ENCODE measurements at places on chromosomes 6 and 20. TPM values are rescaled to one million over a fixed set of nuclear protein-coding genes. Genes with fewer than 3 reads are reported as not detected.
A peak's percentile ranks its signal among the peaks of the same experiment; 100 is the strongest.

Gene MEP1A
- not detected for total RNA-seq

Gene ZSCAN23
- total RNA-seq: 4.7 TPM

Gene CLPSL1
- total RNA-seq: not detected

Gene ITPR3
- 109 TPM for total RNA-seq

Gene HLA-DQA1
- total RNA-seq: not detected

Gene KDM1B
- total RNA-seq: 21.2 TPM

Gene SLC9A8
- 16.5 TPM for total RNA-seq

DNA sequence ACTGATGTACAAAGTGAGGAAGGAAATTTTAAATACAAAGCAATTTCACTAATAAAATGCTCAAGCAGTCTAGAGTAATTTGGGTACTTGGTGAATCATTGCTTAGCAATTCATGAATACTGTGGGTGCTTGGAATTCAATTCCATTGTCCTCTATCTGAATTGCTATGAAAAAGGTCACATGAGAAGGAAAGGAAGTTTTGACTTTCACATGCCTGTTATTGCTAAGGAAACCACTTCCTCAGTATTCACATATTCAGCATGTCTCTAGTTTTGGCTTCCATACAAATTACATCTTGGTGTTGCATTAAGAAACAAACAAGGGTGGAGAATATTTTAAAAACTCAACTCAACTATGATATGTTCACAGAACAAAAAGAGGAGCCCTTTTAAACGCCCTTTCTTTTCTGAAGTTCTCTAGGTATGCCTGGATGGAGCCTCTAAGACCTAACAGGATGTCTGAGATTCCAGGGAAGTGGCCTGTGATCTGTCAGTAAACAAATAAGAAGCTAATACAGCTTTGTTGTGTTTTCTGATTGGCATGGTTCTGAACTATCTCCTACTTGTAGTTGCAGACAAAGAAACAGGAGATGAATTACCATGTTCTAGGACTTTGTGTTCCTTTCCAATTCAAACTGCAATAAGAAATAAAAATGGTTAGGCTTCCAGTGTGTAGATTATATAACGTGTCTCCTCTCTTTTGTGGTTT, 190.4 kb downstream of the OGFRL1 start:
- DNase-seq: peak; percentile 73
- no peak overlapping the region for H3K4me3 ChIP-seq
- H3K27ac ChIP-seq: peak overlapping the region; percentile 59
- H3K27me3 ChIP-seq: no peaks in the 10 kb centered on the region
- no peaks in the 10 kb centered on the region for H3K36me3 ChIP-seq
- peaks cover 20% of the 10 kb centered on the region for H3K4me1 ChIP-seq

DNA sequence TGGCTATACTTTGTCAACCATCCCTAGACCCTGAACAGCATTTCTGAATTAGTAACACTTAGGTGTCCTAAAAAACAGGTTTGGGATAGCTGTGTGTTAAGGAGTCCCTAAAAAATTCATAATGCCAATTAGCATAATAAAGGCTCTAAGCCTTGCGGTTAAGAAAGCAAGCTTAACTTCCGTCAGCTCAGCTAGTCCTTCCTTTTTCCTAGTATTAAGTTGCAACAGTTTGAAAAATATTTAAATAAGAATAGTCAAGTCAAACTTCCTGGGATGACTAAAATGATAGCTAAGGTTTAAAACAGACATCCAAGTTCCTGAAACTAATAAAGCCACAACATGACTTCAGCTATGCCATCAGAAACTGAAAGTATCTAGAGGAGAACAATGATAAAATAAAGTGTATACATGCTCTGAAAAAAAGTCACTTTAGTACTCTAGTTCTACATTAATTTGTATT, 3.5 kb downstream of the AKIRIN2 start:
- peaks cover 17% of the 10 kb centered on the region for H3K4me1 ChIP-seq
- no peak for DNase-seq
- H3K4me3 ChIP-seq: peak overlapping the region; percentile 83
- peaks cover 23% of the 10 kb centered on the region for H3K36me3 ChIP-seq
- peak overlapping the region; percentile 33 for H3K27ac ChIP-seq
- no peaks in the 10 kb centered on the region for H3K27me3 ChIP-seq

GRCh38 chr6:130417951-130418350, 52.1 kb downstream of the TMEM200A start:
- H3K4me3 ChIP-seq: no peak overlapping the region
- DNase-seq: peak; percentile 16
- peaks cover 7% of the 10 kb centered on the region for H3K4me1 ChIP-seq
- H3K27me3 ChIP-seq: peaks cover 9% of the 10 kb centered on the region

DNA sequence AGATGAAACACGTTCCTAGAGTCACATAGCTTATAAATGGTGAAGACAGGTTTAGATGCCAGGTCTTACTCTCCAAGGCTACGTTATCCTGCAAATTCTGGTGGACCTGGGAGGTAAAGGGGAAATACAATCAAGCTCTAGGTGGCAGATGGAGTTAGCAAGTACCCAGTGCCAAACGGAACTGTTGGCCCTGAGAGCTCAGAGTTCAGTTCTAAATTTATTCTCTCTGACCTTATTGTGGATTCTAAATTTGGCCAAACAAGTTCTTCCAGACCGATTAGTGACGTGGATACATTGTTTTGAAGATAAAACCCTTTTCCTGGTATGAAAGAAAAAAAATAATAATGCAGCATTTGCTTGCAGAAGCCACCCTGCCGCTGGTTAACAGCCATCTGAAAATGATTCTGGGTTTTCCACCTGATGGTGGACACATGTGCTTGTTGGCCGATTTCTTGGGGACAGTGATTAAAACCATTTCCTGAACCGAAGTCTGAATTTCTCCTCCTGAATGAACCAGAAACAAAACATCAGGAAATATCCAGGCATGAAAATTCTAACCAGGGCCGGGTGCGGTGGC, 32.5 kb downstream of the RIPOR3 start:
- peaks cover 21% of the 10 kb centered on the region for H3K4me1 ChIP-seq
- no peak overlapping the region for H3K4me3 ChIP-seq

DNA sequence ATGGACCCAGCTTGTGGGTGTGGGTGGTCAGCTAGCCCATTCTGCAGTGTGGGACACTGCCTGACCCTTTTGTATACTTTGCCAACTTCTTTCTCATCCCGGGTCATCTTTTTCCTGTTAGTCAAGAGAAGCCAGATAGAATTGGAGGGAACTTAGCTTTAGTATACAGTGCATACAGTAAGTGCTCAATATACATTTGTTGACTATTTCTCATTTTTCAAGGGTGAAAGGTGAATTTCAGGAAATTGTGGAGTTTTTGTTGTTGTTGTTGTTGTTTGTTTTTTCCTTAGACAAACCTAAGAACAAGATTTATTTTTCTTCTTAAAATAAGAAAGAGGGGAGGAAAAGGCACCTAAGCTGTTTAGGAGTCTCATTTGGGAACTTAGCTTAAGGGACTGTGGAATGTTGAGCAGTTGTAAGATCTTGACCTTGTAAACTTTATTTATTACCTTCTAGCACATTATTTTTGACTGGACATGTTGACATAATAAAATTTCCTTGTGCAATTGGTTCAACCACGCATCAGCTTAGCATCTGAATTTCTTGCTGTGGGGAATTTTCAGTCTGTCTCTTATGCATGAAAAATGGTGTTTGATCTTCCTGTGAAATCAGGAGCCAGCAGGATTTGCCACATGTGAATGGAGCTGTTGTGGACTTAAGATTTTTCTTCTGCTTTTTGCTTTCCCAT, 113.6 kb downstream of the ARID1B start:
- no peaks in the 10 kb centered on the region for H3K27me3 ChIP-seq
- no peak for DNase-seq
- H3K27ac ChIP-seq: no peak overlapping the region

- DNase-seq: no peak
- H3K27me3 ChIP-seq: no peaks in the 10 kb centered on the region
- H3K36me3 ChIP-seq: peaks cover 12% of the 10 kb centered on the region
- H3K27ac ChIP-seq: peak overlapping the region; percentile 95
Observed at GRCh38 chr20:5864428-5864827, 85.9 kb downstream of the TRMT6 start.

GRCh38 chr20:23782366-23782983, 31.7 kb upstream of the CST1 start:
- H3K27ac ChIP-seq: no peak overlapping the region
- no peaks in the 10 kb centered on the region for H3K36me3 ChIP-seq
- peak; percentile 1 for DNase-seq
- H3K4me3 ChIP-seq: no peak overlapping the region

DNA sequence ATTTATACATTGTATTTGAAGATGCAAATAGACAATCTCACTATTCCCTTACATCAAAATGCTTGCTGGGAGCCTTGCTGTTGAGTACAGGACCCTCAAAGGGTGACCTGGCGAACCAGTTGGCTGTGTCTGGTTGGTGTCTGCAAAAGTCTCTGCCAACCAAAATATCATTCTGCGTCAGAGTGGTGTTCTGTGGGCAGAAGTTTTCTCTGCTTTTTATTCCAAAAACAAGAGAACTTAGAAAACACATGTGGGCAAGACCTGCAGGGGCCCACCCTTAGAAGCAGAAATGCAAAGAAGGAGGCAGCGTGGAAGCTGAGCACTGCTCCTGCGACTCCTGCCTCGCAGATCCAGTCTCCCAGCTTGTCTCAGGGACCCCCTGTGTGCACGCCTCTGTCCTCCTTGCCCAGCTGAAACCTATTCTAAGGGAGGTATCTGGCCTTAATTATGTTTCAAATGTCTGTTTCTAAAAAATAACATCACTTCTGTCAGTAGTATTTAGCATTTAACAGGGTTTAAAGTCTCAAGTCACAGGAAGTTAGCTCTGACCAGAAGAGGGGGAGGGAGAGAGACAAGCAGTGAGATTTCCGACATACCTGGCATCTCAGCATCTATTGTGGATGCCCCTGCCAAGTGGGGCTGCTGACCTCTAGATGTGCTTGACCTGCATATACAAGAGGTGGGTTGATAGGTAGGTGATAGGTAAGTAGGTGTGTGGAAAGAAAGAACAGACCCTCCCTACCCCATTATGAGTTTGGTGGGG, 101.3 kb downstream of the SASH1 start:
- DNase-seq: no peak
- H3K4me1 ChIP-seq: peaks cover 27% of the 10 kb centered on the region
- no peak overlapping the region for H3K27ac ChIP-seq
- H3K36me3 ChIP-seq: peaks cover 7% of the 10 kb centered on the region
- H3K4me3 ChIP-seq: no peak overlapping the region
- H3K27me3 ChIP-seq: no peaks in the 10 kb centered on the region

GRCh38 chr6:75735491-75736186, 13.4 kb upstream of the MYO6 start:
- H3K27ac ChIP-seq: no peak overlapping the region
- no peak overlapping the region for H3K4me3 ChIP-seq
- no peaks in the 10 kb centered on the region for H3K4me1 ChIP-seq
- no peaks in the 10 kb centered on the region for H3K27me3 ChIP-seq

DNA sequence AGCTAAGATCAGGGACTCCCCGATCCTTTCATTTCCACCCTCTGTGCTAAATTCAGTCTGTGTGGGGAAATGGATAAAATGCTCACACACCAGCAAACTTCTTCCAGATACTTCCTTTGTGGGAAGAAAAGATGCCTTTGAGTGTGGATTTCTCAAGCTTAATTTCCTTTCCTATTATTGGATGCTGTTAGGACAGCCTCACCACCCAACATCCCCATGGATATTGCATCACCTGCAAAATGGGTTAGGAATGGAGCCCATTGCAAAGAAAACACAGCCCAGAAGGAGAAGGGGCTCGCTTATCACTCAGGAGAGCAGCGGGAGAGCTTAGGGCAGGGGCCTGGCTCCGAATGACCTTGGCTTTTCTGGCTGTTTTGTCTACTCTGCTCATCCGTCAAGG, 272.2 kb downstream of the CDC5L start:
- H3K4me1 ChIP-seq: peaks cover 27% of the 10 kb centered on the region
- no peaks in the 10 kb centered on the region for H3K27me3 ChIP-seq
- H3K36me3 ChIP-seq: peaks cover 6% of the 10 kb centered on the region
- H3K27ac ChIP-seq: no peak overlapping the region
- DNase-seq: no peak
- no peak overlapping the region for H3K4me3 ChIP-seq

- H3K4me3 ChIP-seq: no peak overlapping the region
- no peak overlapping the region for H3K27ac ChIP-seq
- no peaks in the 10 kb centered on the region for H3K36me3 ChIP-seq
- no peaks in the 10 kb centered on the region for H3K27me3 ChIP-seq
- peak; percentile 52 for DNase-seq
Observed at GRCh38 chr6:34947561-34947960, 58.5 kb downstream of the ANKS1A start.

DNA sequence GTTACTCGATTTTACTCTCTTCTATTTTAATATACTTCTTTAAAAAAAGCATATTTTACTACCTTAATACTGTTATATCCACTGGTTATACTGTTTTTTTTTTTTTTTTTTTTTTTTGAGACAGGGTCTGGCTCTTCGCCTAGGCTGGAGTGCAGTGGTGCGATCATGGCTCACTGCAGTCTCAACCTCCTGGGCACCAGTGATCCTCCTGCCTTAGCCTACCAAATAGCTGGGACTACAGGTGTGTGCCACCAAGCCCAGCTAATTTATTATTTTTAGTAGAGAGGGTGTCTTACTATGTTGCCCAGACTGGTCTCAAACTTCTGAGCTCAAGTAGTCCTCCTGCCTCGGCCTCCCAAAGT, 170.7 kb downstream of the DOK5 start:
- peaks cover 20% of the 10 kb centered on the region for H3K27me3 ChIP-seq
- no peaks in the 10 kb centered on the region for H3K4me1 ChIP-seq
- H3K4me3 ChIP-seq: no peak overlapping the region
- no peak for DNase-seq

DNA sequence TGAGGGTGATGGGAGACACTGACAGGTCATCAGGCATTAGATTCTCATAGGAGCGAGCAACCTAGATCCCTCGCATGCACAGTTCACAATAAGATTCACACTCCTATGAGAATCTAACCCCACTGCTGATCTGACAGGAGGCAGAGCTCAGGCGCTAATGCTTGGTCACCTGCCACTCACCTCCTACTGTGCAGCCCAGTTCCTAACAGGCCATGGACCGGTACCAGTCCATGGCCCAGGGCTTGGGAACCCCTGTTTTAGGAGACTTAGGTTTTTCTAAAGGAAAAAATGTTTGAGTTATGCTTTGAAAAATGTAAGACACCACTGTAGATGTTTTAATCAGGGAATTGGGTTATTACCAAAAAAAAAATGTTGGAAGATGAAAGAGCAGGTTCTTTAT, 6.7 kb downstream of the HLA-E start:
- H3K27me3 ChIP-seq: no peaks in the 10 kb centered on the region
- peaks cover 8% of the 10 kb centered on the region for H3K4me1 ChIP-seq
- peaks cover 28% of the 10 kb centered on the region for H3K36me3 ChIP-seq
- H3K27ac ChIP-seq: no peak overlapping the region
- DNase-seq: no peak

Measured in MCF 10A (cell line).